NCI-H774 (cell line): ENCODE measurements at places on chromosomes 1 and 21.

- DNase-seq, result peak; percentile 41
These were observed 12.3 kb upstream of the RGS4 start for GRCh38 chr1:163056831-163057230.

DNA sequence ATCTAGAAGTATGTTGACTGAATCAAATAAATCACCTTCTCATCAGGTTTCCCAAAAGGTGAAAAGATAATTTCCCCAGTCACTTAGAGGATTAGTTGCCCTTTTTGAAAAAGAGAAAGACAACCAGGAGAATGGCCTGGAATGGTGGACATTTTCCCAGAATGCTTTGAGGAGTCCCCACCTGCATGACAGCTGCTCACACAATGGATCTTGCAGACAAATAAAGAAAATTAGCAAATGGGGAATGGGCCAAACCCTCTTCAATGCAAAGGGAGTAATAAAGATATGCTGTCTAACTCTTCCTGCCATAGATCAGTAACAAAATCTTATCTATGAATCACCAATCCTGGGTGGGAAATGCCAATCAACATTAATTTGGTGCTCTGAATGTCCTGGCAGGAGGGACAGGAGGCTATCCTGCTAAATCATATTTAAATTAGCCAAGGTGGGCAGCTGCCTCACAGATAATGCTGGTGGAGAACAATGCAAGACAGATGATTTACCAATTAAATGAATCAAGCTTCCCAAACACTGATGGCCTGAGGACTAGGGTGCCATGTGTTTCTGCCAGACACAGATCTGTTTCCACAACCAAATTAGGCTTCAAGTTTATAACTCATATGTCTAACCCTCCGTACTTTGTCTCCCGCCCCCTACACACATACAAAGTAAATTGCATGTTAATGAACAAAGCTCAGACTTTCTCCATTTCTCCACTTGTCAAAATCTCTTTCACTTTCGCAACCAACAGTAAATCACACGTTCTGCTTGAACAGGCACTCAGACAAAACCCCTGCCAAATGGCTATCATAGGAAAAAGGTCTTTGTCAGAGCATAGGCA is 488.0 kb upstream of the PLXNA2 start:
- DNase-seq, result peak; percentile 70

DNA sequence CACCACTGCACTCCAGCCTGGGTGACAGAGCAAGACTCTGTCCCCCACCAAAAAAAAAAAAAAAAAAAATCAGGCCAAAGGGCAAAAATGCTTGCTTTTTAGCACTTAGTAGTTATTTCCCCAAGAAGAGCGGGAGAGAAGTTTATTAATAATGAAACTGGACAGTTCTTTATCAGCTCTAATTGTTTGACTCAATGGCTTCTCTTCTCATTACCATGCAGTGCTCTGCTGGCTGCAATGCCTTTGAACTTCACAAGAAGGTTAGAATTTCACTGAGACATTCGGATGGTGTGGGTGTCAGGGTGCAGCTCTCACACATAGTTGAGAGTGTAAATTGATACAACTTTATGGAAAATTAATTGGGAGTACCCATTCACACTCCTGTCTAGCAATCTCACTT is 63.7 kb downstream of the EDARADD start:
- DNase-seq, result no peak

DNA sequence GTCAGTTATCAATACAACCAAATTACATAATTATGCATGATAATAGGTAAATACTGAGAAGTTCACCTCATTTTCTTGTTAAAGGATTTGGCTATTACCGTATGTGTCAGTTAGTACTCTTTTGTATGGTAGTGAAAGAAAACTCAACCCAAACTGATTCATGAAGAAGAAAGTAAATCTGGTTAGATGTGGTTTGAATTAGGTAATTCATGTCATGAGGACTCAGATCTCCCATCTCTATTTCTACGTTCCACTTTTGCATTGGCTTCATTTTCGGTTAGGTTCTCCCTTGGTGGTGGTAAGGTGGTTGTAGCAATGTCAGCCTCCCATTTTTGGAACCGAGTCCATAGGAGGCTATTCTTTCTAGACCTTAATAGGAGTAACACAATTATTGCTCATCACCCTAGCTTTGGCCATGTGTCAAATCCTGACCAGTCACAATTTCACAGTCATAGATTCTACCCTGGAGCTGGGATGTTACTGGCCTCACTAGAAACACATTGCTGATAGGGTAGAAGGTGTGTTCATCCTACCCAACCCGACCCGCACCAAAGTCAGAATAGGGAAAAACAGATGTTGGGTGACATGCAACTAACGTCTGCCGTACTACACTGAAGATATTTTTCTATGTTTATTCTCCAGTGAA is 97.6 kb downstream of the OSBPL9 start:
- DNase-seq, result no peak

- no peak for DNase-seq
These were observed 48.7 kb downstream of the RAP1GAP start for GRCh38 chr1:21620496-21620895.

- DNase-seq, result no peak
These were observed 16.0 kb downstream of the TYW3 start for GRCh38 chr1:74748960-74749359.

- no peak for DNase-seq
These were observed 355.2 kb downstream of the PBX1 start for GRCh38 chr1:164914208-164914607.

DNA sequence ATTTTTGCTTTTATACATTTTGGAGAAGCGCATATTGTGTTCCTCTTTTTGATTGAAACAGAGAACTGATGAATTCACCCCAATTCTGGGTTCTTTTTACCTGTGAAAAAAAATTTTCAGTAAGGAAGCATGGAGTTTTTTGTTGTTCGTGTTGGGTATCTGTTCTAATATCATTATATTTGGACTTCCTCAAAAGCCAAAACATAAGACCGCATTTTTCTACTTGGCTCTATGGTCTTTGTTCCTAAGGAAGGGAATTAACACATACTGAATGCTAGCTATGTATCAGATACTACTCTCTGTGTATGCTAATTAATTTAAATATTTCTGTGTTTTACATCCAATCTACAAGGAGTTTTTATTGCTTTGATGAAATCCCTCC is 12.9 kb downstream of the EPB41 start:
- DNase-seq, result no peak

DNA sequence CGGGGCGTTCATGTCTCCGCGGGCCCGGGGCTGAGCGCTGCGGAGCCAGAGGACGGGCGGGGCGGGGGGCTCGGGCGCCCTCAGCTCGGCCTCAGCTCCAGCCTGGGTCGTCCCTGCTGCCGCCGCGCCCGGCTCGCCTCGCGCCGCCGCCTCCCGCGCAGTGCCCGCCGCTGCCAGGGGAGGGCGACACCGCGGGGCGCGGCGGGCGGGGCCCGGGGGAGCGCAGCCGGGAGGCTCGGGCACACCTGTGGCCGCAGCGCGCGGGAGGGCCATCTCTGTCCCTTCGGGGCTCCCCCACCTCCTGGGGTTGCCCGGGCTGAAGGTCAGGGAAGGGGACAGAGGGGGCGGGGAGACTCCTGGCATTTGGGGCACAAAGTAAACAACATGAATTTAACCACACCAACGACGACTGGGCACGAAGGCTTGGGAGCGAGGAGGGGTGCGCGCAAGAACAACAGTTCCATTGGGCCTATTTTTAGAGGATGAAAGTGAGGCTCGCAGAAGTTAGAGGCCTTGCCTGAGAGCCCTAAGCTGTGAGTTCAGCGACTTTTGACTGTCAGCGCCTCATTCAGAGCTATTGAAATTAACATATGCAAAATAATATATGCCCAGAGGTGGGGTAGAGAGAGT is at the start of gene FAM131C:
Gene FAM131C (minus strand): TSS at position 162 of the 630 bp plus-strand sequence. CDS start 209 bp downstream, outside the sequence.
- no peak for DNase-seq

DNA sequence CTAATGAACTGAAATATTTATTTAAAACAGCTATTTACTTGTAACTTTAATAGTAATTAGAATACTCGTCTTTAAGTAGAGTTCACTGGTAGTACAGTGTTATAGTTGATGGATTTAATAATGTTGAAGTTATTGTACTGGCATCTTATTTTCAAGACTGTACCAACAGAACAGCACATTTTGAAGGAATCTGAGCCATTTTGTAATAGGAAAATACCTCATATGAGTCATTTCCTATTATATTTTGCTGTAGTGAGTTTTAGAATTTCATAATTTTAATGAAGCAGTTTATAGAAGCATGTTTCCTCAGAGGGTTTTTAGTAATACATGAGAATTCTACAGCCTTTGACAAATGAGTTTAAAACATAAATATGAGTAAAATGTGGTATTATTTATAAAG is 258.3 kb downstream of the OLFM3 start:
- DNase-seq, result no peak

GRCh38 chr1:224357626-224358124 is 996 bp downstream of the CNIH4 start:
- no peak for DNase-seq

DNA sequence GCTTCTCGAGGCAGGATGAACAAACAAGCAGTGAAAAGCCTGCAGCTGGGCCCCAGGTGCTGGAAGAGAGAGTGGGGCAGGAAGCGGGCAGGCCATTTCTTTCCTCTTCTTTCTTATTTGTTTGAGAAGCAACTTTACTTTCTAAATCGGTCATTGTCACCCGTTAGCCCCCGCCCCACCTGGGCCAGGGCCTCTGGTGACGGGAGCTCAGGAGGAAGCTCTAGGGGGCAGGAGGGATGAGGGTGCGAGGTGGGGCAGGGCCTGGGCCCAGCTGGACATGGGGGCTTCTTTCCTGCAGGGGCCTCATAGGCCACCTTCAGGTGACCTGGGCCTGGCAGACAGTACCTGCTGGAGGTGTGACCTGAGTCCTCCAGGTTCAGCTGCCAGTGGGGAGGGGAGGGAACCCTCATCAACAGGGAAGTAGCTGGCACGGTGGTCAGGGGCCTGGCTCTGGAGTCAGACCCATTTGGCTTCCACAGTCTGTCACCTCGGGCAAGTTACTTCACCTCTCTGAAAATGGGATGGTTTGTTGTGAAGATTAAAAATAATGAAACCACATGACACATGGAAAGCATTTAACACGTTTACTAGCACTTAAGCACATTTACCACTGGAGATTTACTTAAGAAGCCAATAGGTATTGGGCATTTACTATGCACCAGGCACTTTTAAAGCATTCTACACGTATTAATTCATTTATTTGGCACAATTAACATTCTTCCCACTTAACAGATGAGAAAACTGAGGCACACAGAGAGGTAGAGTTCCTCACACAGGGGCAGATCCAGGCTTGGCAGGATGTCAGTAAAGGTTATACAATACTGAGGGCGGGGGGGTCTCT is 54.1 kb upstream of the ID3 start:
- no peak for DNase-seq

GRCh38 chr1:66412704-66413103 is 121.2 kb upstream of the SGIP1 start:
- no peak for DNase-seq

DNA sequence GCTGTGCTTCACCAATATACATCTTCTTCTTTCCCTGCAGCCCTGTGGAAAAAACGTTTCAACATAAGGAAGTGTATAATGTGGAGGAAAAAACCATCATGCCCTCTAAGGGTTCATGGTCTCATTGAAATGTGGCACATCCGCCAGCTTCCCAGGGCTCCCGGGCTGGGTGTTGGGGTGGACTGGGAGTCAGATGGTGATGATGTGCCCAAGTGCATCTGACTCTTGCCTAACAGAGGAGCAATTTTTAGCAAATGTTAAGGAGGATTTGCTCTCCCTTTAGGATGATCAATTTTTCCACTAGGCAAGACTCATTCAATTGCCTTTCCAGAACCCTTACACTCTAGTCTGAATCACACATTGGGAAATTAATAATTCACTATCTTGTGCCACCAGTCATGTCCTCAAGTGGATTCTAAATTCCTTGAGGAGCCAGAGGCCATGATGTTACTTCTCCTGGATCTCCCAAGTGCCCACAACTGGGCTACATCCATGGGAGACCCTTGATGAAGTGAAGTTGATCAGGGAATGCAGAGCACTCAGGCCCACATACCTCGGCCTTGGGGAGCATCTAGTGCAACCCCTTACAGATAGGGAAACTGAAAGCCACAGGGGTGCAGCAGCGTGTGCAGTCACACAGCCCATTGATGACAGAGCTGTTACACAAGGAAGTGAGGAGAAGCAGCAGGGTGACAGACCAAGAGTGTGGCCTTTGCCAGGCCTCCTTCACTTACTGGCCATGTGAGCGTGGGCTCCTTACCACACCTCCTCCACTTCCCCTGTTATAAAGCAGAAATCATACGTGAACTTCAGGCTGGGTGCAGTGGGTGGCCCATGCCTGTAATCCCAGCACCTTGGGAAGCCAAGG is 100.0 kb upstream of the SLC44A3 start:
- DNase-seq, result no peak

DNA sequence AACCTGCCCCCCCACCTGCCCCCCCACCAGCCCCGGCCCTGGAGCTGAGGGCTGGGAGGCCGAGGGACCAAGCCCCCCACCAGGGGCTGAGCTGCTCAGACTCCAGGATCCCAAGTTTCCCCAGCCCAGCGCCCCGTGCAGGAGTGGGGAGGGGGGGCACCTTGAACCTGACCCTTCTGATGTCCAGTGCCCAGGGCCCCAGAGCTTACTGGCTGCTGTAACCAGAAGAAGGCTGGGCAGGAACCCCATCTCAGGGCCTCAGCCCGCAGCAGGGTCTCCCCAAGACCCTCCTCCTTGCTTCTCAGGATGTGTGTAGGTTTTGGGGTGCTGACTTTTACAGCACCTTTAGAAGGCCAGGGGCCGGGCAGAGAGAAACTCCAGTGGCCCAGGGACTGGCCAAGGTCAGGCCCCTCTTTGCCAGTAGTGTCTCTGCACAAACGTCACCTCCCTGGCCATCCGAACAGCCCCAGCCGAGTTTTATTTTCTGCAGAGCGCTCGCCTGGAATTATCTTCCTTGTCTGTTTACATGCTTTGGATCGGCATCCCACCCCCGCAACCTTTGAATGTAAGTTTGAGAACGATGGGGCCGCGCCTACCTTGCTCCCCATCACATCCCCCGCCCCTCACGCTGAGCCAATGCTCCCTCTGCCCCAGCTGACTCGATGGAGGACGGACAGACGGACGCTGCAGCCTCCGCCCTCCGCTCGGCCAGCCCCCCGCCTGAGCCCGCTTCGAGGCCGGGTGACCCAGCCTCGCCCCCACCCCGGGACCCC is 70.1 kb upstream of the CASZ1 start:
- DNase-seq, result no peak

GRCh38 chr21:45074818-45075595 is 627 bp downstream of the ADARB1 start:
- DNase-seq, result no peak

DNA sequence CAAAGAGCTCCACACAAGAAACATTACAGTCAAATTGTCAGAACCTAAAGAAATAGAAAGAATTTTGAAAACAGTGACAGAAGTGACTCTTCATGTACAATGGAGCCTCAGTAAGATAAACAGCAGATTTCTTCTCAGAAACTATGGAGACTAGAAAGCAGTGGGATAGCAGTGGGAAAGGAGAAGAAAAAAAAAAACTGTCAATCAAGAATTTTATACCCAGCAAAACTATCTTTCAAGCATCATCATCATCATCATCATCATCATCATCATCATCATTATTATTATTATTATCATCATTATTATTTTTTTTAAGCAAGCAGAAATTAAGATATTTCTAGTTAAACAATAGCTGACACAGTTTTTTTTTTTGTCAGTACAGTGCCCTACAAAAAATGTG is 24.2 kb downstream of the CEP170 start:
- peak; percentile 25 for DNase-seq

- no peak for DNase-seq
These were observed 5.8 kb downstream of the TTC22 start for GRCh38 chr1:54795356-54795665.
